ENCODE measurements at places on chromosomes 1 and 21.

- no peak for DNase-seq
Measured at GRCh38 chr1:52348704-52349300, 17.2 kb downstream of the CC2D1B start.

DNA sequence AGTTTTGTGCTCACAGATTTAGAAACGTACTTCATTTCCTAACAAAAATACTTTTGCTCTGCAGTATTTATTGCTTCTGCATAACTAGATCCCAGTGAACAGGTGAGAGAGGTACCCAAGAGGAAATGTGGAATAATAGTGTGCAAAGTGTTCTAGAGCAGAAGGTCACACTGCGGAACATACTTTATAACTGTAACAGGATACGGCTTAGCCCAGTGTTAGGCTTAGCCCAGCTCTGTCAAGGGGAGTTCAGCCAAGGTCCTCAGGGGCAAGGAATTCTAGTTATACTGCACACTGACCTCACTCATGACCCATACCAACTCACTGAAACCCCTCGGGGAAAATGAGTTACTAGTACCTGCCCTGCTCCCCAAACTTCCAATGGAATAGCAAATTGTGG is 55.3 kb downstream of the PTPN14 start:
- DNase-seq, result no peak

DNA sequence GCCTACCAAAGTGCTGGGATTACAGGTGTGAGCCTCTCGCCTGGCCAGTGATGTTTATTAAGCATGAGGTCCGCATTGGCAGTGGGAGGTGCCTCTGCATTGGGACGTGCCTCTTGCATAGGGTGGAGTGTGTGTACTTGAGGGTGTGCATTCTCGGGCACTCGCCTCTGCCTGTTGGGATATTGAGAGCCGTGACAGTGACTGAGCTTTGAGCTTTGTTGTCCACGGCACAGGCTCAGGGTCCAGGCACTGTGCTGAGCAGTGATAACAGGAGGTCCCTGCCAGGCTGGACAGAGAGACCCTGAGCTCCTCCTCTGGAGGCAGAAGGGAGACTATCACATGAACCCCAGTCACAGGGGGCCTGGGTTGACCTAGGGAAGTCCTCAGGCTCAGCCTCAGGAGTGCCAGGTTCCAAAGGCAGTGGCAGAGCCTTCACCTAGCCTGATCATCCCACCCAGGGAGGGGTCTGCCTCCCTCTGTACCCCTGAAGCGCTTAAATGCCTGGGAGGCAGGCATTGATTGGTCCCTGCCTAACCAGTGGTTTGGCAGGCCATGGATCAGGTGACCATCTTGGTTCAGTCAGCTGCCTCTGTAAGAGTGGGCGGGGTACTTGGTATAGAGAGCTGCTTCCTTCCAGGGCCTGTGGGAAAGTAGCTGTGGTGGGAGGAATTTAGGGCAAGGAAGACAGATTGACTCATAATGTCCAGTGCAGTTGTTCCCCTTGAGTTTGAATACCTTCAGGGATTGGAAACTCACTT is 213.8 kb upstream of the TMEM51 start:
- DNase-seq, result no peak

- DNase-seq, result no peak
Measured at GRCh38 chr1:187408212-187409004, 579.7 kb downstream of the PLA2G4A start.

GRCh38 chr1:24463776-24464735 is 38.6 kb upstream of the RCAN3 start:
- DNase-seq, result no peak

DNA sequence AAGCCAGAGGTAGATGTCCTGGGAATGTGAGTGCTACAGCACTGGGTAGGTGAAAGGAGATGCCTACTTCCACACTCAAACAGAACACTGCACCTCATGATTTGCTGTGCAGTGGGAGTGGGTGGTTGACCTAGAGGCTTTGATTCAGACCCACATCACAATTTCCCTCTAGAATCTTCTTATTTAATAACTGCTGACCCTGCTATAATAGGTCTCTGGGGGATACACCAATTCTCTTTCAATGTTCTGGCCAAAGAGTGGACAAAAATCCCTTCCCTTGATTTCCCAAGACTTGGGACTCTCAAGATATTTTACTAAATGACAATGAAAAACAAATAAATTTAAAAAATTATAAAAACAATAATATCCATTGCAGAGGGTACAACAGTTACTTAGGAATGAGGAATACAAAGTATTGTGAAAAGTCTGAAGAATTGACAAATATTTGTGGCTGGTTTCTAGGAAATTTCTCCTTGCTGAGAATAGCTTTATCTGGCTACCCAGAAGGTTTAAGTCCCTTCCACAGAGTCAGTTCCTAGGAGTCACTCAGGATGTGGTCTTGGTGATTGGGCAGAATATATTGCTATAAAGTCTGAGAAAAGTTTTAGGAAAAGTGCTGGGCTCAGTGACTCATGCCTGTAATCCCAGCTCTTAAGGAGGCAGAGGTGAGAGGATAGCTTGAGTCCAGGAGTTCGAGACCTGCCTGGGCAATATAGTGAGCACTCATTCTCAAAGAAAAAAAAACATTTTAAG is 2.4 kb upstream of the FCGR2A start:
- no peak for DNase-seq

GRCh38 chr1:8497210-8497819 is 179.4 kb downstream of the SLC45A1 start:
- DNase-seq, result no peak

DNA sequence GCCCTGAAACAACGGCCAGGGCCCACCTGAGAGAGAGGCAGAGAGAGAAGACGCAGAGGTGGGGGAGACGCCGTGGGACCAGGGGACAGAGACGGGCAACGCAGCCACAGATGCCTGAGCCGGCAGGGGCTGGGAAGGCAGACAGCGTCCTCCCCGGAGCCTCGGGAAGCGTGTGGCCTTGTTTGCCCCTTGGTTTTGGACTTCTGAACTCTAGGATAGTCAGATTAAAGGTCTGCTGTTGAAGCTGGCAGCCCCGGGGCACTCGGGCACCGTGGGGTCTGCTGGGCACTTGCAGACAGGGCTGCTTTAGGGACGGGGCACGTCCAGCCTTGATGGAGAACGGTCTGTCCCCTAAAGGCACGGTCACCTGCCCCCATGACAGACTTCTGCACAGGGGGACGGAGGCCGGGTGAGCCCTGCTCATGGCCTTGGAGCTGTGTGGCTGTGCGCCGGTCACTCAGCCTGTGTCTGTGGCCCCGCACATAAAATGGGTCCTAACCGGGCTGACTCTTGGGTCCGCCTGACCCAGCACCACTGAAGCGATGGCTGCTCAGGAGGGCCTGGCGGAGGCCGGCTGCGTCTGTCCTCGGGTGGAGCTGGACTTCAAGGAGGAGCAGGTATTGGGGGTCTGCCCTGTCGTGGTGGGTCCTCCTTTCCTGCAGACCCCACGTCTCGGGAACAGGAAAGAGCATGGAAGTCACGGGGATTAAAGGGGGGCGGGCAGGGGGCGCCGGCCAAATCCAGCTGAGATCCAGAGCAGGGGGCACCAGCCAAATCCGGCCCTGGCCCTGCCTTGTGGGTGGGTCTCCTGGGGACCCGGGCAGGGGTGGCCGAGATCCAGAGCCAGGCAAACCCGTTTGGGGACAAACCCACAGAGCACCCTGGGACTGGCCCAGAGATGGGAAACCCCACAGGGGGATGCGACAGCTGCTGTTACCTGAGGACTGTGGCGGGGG is 9.6 kb upstream of the RNF223 start:
- DNase-seq, result no peak

DNA sequence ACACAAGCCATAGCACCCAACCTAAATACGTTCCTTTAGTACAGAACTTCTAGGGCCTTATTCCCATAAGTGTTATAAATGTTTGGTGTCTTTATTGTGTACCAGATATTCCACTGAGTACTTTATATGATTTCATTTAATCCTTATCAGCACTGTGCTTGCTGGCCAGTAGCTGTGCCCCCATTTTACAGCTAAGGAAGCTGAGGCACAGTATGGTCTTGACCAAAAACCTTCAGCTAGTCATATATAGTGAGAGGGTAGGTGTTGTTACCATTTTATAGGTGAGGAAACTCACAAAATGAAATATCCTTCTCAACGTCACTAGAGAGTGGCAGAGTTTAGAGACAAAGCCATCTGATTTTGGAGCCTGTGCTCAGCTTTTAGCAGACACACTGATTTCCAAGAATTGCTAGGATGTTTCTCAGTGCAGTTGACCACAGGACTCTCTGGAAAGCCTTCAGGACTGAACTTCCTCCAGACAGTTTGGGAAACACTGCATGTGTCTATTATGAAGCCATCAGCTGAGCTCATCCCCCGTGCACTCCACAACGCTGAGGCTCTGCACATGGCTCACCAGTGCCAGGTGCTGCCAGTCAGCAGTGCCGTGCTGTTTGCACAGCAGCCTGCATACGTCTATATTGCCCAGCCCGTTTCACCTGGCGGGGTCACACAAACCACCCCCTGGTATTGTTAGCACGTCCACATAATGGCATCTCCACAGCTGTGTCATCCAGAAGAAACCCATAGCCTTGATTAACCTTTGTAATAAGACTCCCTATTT is 15.4 kb downstream of the NPPA start:
- no peak for DNase-seq

DNA sequence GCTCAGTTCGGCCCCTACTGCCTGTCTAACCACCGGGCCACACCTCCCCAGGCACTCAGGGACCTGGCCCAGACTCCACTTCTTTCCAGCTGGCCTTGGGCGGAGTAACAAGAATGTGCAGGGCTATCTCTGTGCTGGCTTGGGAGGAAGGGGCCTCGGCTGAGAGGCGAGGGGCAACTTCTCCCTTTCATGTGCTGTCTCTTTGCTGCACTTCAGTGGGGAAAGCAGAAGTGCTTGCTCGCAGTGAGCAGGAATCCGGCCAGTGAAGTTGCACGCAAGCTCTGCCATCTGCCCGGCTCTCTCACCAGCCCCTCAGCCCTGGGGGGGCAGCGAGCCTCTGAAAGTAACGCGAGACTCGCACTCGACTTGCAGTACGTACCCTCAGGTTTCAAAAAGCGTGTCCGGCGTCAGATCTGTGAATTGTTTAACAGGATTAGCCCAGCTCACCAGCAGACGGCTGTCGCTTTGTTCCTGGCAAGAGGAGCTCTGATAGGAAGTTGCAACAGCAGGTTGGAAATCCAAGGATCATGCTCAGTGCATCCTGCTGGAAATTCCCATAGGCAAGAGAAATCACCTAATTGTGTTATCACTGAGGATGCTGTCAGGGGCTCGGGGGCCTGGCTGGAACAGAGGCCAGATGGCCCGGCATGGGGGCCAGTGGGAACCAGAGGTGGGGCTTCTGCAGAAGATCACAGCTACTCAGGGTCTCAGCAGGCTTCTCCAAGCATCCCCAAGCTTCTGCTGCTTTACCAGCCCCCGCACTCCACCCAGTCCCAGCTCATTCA is 221.1 kb downstream of the NPHP4 start:
- DNase-seq, result no peak

Data from activated T-helper 2 cell treated with anti-CD3 and anti-CD28 coated beads, Interferon-gamma antibody, Interleukin-2, Interleukin-4, amounts not matched to agents 10 μg/mL and 5 μg/mL and 100 μg/mL, durations not matched to agents 14 hours and 24 hours and 36 hours (primary cell).